Cardiac muscle cell (in vitro differentiated cells and primary cell): ENCODE measurements at places on chromosomes 11 and 22. TPM values are rescaled to one million over a fixed set of nuclear protein-coding genes. Genes with fewer than 3 reads are reported as not detected.

- no peaks in the 10 kb centered on the region for H3K27me3 ChIP-seq
- no peak for DNase-seq
- no peak overlapping the region for H3K27ac ChIP-seq
- no peaks in the 10 kb centered on the region for H3K36me3 ChIP-seq
- no peak overlapping the region for H3K4me3 ChIP-seq
Observed at GRCh38 chr22:46086577-46087335, 63.6 kb upstream of the PPARA start.

GRCh38 chr22:48263791-48264351 lies 1501.4 kb downstream of the TBC1D22A start:
- no peak for DNase-seq
- no peak overlapping the region for H3K27ac ChIP-seq
- no peaks in the 10 kb centered on the region for H3K4me1 ChIP-seq

- no peaks in the 10 kb centered on the region for H3K36me3 ChIP-seq
- H3K27ac ChIP-seq = no peak overlapping the region
- H3K27me3 ChIP-seq = peaks cover 6% of the 10 kb centered on the region
- H3K4me3 ChIP-seq = peak overlapping the region; percentile 84
- peaks cover 18% of the 10 kb centered on the region for H3K4me1 ChIP-seq
Observed at GRCh38 chr11:34356913-34357700, 703 bp downstream of the ABTB2 start.

- H3K27me3 ChIP-seq = no peaks in the 10 kb centered on the region
- no peaks in the 10 kb centered on the region for H3K4me1 ChIP-seq
- no peak overlapping the region for H3K4me3 ChIP-seq
Observed at GRCh38 chr22:29454276-29454675, 15.9 kb downstream of the RFPL1 start.

DNA sequence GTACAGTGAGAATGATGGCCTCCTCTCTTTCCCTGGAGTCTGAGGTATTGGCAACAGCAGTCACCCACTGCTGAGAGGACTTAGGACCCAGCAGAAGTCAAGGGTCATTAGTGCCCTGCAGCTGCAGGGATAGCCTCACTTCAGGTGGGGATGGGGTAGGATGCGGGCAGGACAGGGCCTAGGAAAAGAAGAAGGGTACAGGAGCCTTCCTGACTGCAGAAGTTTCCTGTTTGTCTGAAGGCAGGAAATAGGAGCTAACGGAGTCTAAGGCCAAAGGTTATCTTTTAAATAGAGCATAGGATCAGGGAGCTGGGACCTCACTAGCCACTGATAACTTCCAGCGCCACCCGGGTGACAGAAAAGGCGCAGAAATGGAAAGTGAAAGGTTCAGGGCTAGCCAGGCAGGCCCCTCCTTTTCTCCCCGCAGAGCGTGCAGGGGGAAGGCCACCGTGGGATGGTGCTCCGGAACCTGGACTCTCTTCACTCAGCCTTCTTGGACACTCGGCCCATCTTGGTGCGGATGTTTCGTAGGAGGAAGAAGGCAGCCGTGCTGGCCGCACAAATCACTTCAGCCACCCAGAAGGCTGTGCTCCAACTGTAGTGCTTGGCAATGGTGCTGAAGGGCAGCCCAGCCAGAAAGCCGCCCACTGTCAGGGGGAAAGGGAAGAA lies 6.0 kb downstream of the TRAPPC4 start:
- peak overlapping the region; percentile 59 for H3K27ac ChIP-seq
- peaks cover 25% of the 10 kb centered on the region for H3K36me3 ChIP-seq
- H3K4me3 ChIP-seq = no peak overlapping the region

- H3K4me3 ChIP-seq = no peak overlapping the region
- no peak for DNase-seq
- H3K27me3 ChIP-seq = no peaks in the 10 kb centered on the region
- H3K36me3 ChIP-seq = no peaks in the 10 kb centered on the region
- H3K4me1 ChIP-seq = no peaks in the 10 kb centered on the region
Observed at GRCh38 chr11:134082990-134083389, 14.1 kb downstream of the JAM3 start.

GRCh38 chr11:119206511-119207414 lies 624 bp downstream of the CBL start:
- H3K4me3 ChIP-seq = peak overlapping the region; percentile 98
- H3K27me3 ChIP-seq = no peaks in the 10 kb centered on the region
- H3K4me1 ChIP-seq = peaks cover 16% of the 10 kb centered on the region
- H3K27ac ChIP-seq = peak overlapping the region; percentile 95
- H3K36me3 ChIP-seq = no peaks in the 10 kb centered on the region

- no peaks in the 10 kb centered on the region for H3K27me3 ChIP-seq
- DNase-seq = peak; percentile 45
- H3K27ac ChIP-seq = peak overlapping the region; percentile 54
- H3K4me1 ChIP-seq = peaks cover 21% of the 10 kb centered on the region
Observed at GRCh38 chr11:72985645-72986044, 156.5 kb downstream of the FCHSD2 start.

GRCh38 chr11:134531327-134532130 lies 119.5 kb upstream of the B3GAT1 start:
- H3K27ac ChIP-seq = no peak overlapping the region
- H3K27me3 ChIP-seq = no peaks in the 10 kb centered on the region
- no peaks in the 10 kb centered on the region for H3K4me1 ChIP-seq
- no peak overlapping the region for H3K4me3 ChIP-seq

Gene APOBEC3F
- 11.8 and 12.9 TPM in 2 replicates for total RNA-seq

Gene OR8G1
- not detected in 2 replicates for total RNA-seq

Gene PDE2A
- 0.18 and 0.92 TPM in 2 replicates for total RNA-seq

Gene SLC6A5
- total RNA-seq = 0.07 TPM in 1 of 2 replicates, not detected in the other
